ENCODE measurements at places on chromosomes 11 and 22. TPM values are rescaled to one million over a fixed set of nuclear protein-coding genes. Genes with fewer than 3 reads are reported as not detected.

Gene SPCS2
- 61.2 TPM for total RNA-seq

Gene BRSK2
- 1.8 TPM for total RNA-seq

Gene TAF6L
- 13.5 TPM for total RNA-seq

Gene TRPM5
- total RNA-seq: not detected

Gene RNASEH2C
- 120 TPM for total RNA-seq

Gene C22orf31
- total RNA-seq: not detected

Gene TIGD3
- 0.33 TPM for total RNA-seq

Gene PLAAT4
- total RNA-seq: 49.9 TPM

Gene BTG4
- not detected for total RNA-seq

Gene DRD4
- total RNA-seq: not detected

Gene SF3A1
- 25.7 TPM for total RNA-seq

Gene CCDC81
- 0.66 TPM for total RNA-seq

- no peak for DNase-seq
Measured at GRCh38 chr11:10655227-10655626, 38.3 kb downstream of the IRAG1 start.

DNA sequence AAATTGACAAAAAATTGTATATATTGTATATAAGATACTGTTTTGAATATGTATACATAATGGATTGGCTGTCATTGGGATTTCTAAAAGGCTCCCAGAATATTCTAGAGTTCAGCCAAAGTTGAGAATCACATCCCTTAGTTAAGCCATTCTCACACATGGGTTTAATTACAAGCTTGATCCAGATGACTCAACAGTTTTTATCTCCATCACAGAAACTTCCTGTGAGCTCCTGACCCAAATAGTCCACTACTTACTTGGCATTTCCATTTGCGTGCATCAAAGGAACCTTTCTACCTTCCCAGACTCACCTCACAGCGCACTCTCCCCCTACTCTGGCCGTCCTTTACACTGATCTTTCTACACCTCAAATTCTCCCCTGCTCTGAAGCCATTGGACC is 184.8 kb upstream of the ARHGAP20 start:
- DNase-seq: no peak

DNA sequence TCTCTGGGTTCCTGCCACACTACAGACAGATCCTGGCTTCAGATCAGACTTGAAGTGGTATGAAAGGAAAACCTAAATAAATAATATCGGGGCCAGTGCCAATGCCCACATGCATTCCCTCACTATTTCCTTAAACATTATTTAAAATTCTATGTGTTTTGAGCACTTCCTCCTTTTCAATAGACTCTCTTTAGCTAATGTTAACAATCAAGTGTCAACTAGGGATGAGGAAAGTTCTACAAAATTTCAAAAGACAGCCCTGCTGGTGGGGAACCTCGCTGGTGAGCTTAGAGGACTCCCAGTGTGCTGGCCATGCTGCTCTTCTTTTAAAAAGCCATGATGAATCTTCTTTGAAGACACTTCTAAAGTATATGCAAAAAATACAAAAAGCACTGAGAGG is 87.5 kb downstream of the ENTHD1 start:
- DNase-seq: no peak

DNA sequence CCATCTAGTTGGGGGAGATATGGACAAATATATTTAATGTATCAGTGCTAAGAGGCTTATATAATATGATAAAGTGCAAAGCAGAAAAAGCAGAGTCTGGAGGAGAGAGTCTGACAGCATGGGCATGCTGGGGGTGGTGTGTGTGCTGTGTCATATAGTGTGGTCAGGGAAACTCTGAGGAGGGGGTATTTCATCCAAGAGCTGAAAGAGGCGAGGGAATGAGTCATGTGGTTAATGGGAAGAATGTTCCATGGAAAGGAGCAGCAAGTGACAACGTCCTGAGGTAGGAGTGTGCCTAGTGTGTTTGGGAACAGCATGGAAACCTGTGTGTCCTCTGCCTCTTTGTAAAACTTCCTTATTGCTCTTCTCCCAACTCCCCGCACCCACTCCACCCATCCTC is 38.0 kb downstream of the EIF3F start:
- DNase-seq: no peak

DNA sequence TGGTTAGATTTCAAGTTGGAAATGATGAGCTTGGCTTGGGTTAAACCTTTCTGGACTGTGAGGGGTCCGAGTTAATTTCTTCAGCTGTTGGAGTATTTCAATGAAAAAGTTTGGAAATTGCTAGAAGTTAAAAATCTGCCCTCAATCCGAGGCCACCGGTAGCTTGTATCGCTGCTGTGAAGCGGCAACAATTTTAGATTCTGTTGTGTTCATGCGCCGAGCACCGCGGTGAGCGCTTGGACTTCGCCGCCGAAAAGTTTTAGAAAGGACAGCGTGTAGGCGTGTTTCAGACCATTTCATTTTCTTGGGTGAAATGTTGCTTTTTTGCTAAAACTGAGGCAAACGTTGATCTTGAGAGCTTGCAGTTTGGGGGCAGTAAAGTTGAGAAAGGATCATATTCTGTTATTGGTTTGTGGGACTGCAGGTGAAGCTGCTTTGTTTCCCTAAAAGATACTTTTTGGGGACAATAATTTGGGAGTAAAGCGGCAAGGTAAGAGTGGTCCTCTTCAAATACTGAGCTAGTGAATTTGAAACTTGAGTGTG is 928 bp downstream of the FBXO7 start:
- peak; percentile 72 for DNase-seq

GRCh38 chr11:67613960-67614715 is 7.4 kb downstream of the NDUFV1 start:
- DNase-seq: peak; percentile 79

DNA sequence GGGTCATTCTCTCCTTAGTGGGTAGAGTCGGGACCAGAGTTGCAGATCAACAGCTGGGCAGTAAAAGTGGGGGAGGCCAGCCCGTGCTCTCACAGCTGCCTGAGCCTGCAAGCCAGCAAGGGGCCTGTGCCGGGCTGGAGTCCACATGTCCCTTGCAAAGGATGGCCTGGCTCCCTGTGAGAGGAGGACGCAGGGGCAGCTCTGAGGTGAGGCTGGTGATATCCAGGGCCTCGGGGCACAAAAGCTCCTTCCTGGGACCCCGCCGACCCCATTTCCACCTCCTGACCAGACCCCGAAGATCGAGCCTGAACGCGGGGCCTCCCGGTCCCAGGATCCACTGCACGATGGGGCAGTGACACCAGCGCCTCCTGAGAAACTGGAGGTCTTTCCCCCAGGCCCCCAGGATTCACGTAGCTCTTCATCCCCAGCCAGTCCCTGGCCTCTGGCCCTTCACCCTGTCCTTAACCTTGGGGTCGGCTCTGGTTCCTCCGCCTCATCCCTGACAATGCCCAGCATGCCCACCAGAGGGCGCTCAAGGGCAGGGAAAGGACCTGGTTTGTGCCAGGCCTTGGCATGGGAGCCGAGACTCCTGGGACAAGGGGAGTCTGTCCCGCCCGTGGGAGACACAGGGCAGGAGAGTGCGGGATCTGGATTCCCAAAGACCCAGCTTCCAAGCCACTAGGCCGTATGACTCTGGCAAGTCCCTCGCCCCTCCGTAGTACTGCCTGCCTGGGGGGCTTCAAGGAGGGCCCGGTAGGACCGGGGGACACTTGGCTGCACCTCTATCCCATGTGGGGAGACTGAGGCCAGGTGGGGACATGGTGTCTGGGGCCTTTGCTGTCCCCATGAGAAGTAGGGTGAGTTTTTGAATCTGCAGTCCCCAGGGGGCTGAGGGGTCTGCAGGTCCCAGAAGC is 17.8 kb upstream of the WNT7B start:
- DNase-seq: peak; percentile 91

DNA sequence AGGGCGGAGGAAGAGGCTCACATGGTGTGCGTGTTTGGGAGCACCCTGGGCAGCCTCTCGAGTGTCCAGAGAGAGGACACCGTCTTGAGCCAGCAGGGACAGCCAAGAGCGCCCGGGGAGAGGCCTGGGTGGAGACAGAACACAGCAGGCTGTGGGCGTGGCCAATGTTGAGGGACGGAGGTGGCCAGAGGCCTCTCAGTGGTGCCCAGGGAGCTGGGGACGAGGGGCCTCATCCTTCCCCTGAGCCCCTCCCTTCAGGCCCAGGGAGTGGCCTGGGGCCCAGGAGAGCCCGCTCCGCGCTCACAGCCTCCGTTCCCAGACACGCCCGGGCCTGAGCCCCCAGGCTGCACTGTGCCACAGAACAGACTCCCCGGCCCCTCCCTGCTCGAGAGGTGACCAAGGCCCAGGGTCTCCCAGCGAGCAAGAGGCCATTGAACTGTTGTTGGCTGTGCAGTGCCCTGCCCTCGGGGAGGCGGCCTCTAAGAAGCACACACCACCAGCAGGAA is 48.4 kb downstream of the CDKN1C start:
- peak; percentile 93 for DNase-seq

- DNase-seq: no peak
Measured at GRCh38 chr11:87036756-87037449, 831 bp upstream of the TMEM135 start.

GRCh38 chr22:49713003-49713402 is 114.7 kb downstream of the BRD1 start:
- DNase-seq: no peak

DNA sequence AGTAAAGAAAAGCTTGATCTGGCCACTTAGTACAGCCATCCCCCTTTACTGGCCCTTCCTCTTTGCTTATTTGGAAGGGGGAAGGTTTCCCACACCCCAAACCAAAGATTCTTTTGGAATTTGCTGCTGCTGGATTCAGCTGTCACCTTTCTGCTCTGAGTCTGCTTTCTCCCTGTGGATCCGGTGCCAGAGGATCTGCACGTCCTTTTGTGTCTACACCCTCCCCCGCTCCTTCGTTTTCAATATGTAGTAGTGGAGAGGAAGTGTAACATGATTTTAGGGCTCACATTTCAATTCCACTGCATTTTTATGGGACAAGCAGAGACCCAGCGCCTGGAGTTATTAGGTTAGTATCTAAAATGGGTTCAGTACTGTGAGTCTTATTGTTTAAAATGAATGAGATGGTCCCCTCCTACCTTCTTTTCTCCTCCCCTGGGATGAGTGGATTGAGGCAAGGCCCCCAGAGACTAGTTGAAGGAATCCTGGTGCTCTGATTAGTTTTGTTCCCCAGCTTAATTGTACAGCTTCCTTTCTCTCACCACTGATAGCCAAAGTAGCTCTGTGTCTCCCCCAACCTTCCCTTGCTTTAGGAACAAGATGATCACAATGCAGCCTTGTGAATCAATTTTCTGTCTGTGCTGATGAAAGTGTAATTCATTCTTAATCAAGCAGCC is 30.5 kb upstream of the CABP7 start:
- DNase-seq: no peak

- no peak for DNase-seq
Measured at GRCh38 chr22:42805998-42806830, 50.9 kb downstream of the ARFGAP3 start.

- DNase-seq: no peak
Measured at GRCh38 chr11:71066311-71066710, 186.1 kb downstream of the SHANK2 start.

GRCh38 chr22:44297470-44298061 is 15.2 kb downstream of the SHISAL1 start:
- no peak for DNase-seq

- DNase-seq: no peak
Measured at GRCh38 chr11:26078231-26078821, 253.6 kb upstream of the ANO3 start.

GRCh38 chr11:111776398-111777093 is 10.4 kb upstream of the PPP2R1B start:
- DNase-seq: no peak

- DNase-seq: no peak
Measured at GRCh38 chr11:124788521-124788920, 11.7 kb downstream of the MSANTD2 start.

GRCh38 chr11:36631774-36632173 is 33.7 kb upstream of the RAG2 start:
- DNase-seq: no peak

DNA sequence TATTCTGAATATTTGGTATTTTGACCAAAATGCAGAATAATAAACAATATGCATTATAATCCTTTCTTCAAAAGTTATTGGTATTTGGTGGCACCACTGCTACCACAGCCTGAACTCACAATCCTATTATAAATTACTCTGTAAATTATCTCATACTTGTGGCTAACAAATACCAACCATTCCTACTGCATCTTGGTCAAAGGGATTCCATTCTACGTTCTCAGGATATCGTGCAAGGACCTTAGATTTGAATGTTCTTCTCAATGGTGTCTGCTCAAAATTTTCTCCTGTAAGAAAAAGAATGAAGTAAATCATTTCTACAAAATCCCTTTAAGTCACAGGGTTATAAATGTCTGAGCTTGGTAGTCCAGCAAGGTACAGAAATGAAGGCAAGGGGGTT is 58.7 kb downstream of the DENND5A start:
- DNase-seq: no peak

- DNase-seq: peak; percentile 67
Measured at GRCh38 chr22:46036558-46037408, 59.8 kb upstream of the WNT7B start.

DNA sequence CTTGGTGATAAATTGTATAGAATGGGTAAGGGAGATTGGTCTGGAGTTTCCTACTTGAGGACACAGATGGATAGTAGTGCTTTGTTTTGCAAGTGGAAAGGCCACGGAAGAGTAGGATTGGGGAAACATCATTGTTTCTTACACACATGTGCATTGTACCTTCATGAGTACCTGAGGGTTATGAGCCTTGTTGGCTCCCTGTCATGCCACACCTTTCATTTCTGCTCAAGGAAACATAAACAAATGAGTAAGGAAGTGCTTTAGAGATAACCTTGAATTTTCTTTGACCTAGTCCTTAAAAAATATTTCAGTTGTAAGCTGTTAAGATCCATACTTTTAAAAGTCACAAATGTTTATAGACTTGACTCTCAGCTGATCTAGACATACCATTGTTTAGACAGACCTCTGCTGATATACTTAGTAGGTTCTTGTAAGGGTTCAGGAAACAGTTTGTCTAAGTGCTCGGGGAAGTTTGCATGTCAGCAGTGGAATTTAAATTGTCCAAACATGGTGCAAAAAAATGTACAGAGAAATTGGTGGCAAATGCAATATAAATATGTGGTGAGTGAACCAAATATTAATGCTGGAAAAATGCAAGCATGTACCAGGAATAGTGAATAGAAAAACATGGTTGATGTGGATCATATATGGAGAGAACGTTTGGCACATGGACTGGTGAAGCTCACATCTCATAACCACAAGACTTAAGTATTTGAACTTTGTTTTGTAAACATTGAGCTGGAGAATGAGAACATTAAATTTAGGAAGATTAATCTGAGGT is 40.9 kb downstream of the GAS2 start:
- no peak for DNase-seq

DNA sequence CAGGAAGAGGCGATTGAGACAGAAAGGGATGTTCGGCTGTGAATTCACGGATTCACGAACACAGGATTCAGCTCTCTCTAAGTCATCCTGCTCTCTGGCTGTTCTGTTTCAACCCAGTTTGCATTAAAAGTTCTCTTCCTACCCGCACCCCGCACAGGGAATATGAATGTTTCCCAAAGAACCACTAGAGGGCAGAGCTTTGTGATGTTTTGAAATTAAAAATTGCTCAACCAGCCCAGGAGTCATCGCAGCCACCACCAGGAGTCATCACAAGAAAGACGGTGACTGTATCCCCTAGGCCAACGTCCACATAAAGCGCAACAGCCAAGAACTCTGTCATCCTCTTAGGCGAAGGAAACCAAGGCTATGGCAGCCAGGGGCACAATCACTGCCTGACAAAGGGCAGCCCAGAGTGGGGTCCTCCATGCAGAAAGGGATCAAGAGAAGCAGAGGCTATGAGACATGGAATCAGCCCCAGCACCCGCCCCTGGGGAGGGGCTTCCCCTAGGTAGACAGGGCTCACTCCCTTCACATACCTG is 122.4 kb downstream of the WT1 start:
- DNase-seq: no peak

GRCh38 chr22:25084405-25085107 is 115.1 kb upstream of the CRYBB3 start:
- no peak for DNase-seq

Data from sigmoid colon (tissue), 7 donors.